NCI-H2081 (cell line): ENCODE measurements at places on chromosomes 6 and 20.
A peak's percentile ranks its signal among the peaks of the same experiment; 100 is the strongest.

GRCh38 chr6:11628562-11628961 is 91.0 kb downstream of the TMEM170B start:
- DNase-seq, result no peak

DNA sequence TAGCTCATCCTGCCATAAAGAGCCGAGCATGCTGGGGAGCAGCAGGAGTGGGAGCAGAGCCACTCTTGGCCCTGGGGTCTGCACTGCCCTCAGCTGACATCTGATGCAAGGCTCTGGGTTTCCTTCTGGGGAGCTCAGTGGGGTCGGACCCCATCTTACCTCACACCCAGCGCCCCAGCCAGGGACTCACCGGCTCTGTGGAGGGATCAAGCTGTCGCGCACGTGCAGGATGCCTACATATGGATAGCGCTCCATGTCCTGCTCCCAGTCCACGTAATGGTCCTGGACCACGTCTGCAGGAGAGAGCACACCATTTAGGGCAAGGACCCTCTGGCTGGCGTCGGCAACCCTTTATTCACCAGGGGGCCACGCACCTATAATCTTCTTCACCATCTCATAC is 12.2 kb downstream of the LEMD2 start:
- no peak for DNase-seq

GRCh38 chr6:4487538-4487937 is 288.7 kb upstream of the CDYL start:
- DNase-seq, result no peak

GRCh38 chr6:87653074-87653962 is 48.7 kb downstream of the AKIRIN2 start:
- DNase-seq, result no peak

- no peak for DNase-seq
These were observed 297.8 kb upstream of the BMP2 start for GRCh38 chr20:6469695-6470094.

DNA sequence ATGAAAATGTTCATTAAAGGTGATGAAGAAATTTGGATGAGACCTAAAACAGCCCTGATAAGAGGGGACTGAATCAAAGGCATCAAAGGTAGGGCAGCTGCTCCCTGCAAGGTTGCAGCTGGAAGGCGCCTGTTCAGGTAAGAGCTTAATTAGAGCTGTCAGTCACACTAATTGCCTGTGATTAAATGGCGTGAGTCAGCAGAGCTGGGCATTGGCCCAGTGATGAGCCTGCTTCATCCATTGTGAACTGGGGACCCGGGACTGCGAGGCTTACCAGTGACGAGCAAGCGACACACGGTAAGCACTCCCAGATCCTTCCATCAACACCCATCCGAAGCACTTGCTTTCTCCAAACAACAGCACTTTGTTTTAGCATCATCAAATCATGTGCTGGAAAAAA is 621.5 kb upstream of the CDH4 start:
- peak; percentile 37 for DNase-seq

- DNase-seq, result no peak
These were observed 160.7 kb downstream of the ZFAND3 start for GRCh38 chr6:37980222-37980595.

DNA sequence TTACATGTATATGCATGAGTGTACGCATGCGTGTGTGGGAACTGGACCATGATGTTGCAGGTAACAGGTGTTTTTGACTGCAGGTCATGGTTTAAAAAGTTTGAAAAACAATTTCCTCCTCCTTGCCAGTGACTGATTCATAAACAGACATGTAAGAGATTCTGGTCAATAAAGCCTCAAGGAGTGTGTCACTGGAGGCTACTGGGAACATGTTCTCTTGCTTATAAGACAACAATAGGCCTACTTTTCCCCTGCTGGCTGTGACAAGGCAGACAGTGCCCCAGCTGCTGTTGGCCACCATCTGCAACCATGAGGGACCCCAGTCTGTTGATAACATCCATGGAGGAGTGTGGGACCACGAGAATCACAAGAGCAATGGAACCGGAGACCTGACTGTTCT is 12.7 kb downstream of the LEMD2 start:
- DNase-seq, result no peak

- DNase-seq, result no peak
These were observed 2.9 kb downstream of the SALL4 start for GRCh38 chr20:51799401-51799860.

DNA sequence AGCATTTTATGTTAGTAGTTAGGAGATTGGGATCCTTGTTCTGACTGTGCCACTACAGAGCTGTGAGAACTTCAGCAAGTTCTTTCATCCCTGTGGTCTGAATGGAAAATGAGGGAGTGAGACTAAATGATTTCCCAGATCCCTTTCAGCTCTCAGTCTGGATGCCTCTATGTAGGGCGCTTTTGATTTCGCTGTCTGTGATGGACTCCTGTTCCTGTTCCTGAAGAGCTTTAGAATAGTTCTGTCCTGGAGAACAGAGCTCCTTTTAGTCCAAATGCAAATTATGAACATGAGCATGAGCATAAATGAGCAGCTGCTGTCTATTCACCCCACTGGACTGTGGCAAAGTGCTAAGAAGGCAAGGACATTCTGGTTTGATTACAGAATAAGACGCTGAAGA is 61.4 kb upstream of the NT5E start:
- DNase-seq, result no peak

DNA sequence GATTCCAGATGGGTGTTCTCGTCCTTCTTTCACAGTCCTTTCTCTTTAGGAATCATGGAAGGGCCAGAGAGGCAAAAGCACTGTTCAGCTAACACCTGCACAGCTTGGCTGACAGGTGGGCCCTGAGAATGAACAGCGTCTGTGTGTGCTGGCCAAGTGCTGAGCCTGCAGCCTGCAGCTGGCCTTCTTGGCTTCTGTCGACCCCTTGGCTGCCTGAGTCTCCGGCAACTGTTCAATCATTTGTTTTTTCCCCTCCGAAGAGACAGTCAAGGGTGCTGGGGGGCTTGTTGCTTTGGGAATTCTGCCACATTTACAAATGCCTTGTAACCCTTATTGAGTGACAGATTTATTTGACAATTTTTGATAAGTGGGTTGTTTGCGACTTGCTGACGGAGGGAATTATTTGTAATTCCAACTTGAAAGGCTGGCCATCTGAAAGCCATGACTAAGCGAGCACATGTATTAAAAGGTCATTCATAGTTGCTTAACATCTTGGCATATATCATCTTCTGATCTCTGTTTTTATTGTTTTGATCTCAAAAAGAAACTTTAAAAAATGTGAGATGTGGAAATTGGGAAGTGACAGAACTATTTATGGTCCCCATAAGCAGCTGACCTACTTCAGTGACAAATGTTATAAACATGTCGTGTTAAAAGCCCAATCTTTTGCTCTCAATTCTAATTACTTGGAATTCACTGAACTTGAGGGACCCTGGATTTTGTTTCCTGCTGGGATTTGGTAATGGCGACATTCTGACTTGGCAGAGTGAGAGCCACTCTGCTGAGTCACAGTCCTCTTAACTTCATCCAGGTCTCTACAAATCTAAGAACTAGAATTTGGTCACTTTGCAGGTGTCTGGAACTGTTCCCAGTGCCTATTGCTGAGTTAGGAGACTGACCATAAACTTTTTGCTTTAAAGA is 41.9 kb upstream of the FERMT1 start:
- no peak for DNase-seq
